ENCODE measurements at places on chromosomes 2 and 18. TPM values are rescaled to one million over a fixed set of nuclear protein-coding genes. Genes with fewer than 3 reads are reported as not detected.
A peak's percentile ranks its signal among the peaks of the same experiment; 100 is the strongest.

- peaks cover 27% of the 10 kb centered on the region for H3K4me1 ChIP-seq
- H3K36me3 ChIP-seq = no peaks in the 10 kb centered on the region
- no peaks in the 10 kb centered on the region for H3K27me3 ChIP-seq
- no peak overlapping the region for H3K4me3 ChIP-seq
- no peak overlapping the region for H3K27ac ChIP-seq
- no peak for DNase-seq
These were observed 6.0 kb downstream of the SEPTIN10 start for GRCh38 chr2:109607766-109608165.

Gene FOXI3
- polyA plus RNA-seq = 1.1 TPM

Gene NCKAP5
- 0.34 TPM for polyA plus RNA-seq

Gene SNORC
- 1.9 TPM for polyA plus RNA-seq

GRCh38 chr2:109558076-109558882 lies 55.5 kb downstream of the SEPTIN10 start:
- no peaks in the 10 kb centered on the region for H3K4me1 ChIP-seq
- peak; percentile 33 for DNase-seq
- H3K4me3 ChIP-seq = no peak overlapping the region
- no peaks in the 10 kb centered on the region for H3K27me3 ChIP-seq

DNA sequence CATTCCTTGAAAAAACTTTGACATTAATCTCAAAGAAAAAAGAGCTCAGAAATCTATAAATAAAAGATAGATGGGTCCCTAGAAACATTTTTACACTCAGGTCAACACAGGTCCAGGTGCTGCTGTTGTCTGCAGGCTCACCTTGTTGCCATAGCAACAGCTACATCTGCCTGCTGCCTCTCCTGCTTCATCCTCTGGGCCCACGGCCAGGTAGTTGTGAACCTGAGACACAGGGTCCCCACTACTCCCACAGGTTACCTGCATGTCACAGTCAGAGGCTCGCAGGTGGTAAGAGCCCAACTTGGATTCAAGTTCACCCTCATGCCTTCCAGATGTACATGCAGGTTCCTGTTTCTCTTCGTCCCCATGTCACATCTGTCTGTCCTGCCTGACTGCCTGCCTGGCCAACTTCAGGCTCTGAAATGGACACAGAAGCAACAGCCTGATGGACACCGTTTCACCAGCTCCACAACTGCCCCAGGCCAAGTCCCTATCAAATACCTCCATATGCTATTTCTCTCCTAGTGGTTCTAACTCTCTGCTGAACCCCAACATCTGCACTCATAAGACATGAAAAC lies 88.3 kb upstream of the SALL3 start:
- no peak overlapping the region for H3K4me3 ChIP-seq
- peaks cover 9% of the 10 kb centered on the region for H3K36me3 ChIP-seq
- no peaks in the 10 kb centered on the region for H3K27me3 ChIP-seq
- H3K4me1 ChIP-seq = no peaks in the 10 kb centered on the region
- H3K27ac ChIP-seq = no peak overlapping the region

Gene CD226
- not detected for polyA plus RNA-seq

DNA sequence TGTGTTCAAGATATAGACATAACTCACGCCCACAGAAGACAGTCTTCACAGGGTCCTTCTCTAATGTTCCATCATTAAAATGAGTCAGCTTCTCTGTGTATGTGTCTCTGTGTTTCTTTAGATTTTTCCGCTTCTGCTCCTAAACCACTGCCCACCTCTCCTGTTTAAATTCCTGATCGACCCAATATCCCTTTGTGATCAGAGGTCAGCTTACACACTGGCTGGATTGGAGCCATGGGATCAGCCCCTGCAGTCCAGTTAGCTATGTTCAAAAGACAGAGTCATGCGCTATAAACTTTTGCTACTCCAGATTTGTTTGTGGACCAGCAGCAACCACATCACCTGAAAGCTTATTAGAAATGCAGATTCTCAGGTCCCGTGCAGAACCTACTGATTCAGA lies 229.2 kb downstream of the C1D start:
- no peak for DNase-seq
- H3K4me3 ChIP-seq = no peak overlapping the region
- no peak overlapping the region for H3K27ac ChIP-seq
- no peaks in the 10 kb centered on the region for H3K4me1 ChIP-seq

GRCh38 chr2:7169593-7169992 lies 252.4 kb downstream of the RNF144A start:
- H3K36me3 ChIP-seq = no peaks in the 10 kb centered on the region
- no peaks in the 10 kb centered on the region for H3K27me3 ChIP-seq
- no peaks in the 10 kb centered on the region for H3K4me1 ChIP-seq
- DNase-seq = no peak
- H3K27ac ChIP-seq = no peak overlapping the region
- H3K4me3 ChIP-seq = no peak overlapping the region

GRCh38 chr18:48203961-48204666 lies 205.1 kb downstream of the ZBTB7C start:
- H3K27me3 ChIP-seq = no peaks in the 10 kb centered on the region
- H3K36me3 ChIP-seq = no peaks in the 10 kb centered on the region
- H3K27ac ChIP-seq = no peak overlapping the region

- H3K4me3 ChIP-seq = no peak overlapping the region
- no peak overlapping the region for H3K27ac ChIP-seq
- H3K27me3 ChIP-seq = no peaks in the 10 kb centered on the region
- no peak for DNase-seq
These were observed 23.2 kb downstream of the KCNF1 start for GRCh38 chr2:10934979-10935350.

Gene MALL
- 5.9 TPM for polyA plus RNA-seq

- no peaks in the 10 kb centered on the region for H3K36me3 ChIP-seq
- H3K4me3 ChIP-seq = no peak overlapping the region
- no peak for DNase-seq
- H3K4me1 ChIP-seq = peaks cover 12% of the 10 kb centered on the region
These were observed 200.7 kb upstream of the TNP1 start for GRCh38 chr2:217060516-217060915.

DNA sequence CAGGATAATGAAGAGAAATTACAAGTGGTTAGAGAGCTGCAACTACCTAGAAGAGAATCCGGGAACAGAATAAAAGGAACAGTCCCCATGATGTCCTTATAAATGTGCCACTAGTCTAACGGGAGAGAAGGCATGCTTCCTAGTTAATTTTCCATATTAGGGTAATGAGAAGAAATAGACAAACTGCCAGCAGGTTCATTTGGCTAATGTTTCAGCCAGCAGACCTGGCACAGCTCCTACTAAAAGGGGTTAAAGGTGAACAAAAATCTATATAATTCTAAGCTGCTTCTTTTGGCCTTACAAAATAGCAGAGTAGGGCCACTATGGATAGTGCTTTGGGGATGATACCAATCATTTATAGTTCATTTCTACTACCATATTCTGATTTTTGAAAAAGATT lies 845.3 kb upstream of the GCFC2 start:
- no peak overlapping the region for H3K4me3 ChIP-seq
- no peaks in the 10 kb centered on the region for H3K36me3 ChIP-seq
- no peak overlapping the region for H3K27ac ChIP-seq
- H3K27me3 ChIP-seq = no peaks in the 10 kb centered on the region
- DNase-seq = no peak

Gene COQ10B
- 23.2 TPM for polyA plus RNA-seq

- H3K4me3 ChIP-seq = no peak overlapping the region
- H3K36me3 ChIP-seq = no peaks in the 10 kb centered on the region
These were observed 193.2 kb upstream of the HNMT start for GRCh38 chr2:137771064-137771463.

DNA sequence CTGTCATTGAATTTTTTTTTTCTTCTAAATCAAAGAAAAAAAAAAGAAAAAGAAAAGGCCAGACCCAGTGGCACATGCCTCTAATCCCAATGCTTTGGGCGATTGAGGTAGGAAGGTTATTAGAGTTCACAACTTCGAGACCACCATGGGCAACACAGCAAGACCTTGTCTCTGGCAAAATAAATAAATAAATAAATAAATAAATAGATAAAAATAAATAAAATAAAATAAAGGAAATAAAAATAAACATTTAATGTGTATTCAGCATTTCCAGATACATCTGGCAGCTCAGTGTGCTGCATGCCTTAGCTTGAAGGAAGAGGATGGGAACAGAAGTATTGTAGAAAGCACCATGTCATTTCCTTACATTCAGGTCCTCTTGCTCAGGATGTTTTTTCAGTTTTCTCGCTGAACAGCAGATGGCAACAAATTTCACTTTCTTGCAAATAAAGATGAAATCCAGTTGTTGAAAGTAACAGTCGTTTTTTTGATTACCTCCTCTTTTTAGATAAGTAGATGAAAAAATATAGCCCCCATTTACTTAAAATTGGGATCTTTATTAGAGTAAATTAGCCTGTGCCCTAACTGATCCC lies 25.7 kb upstream of the FAM178B start:
- no peaks in the 10 kb centered on the region for H3K4me1 ChIP-seq
- H3K36me3 ChIP-seq = no peaks in the 10 kb centered on the region
- H3K27me3 ChIP-seq = no peaks in the 10 kb centered on the region
- peak; percentile 69 for DNase-seq
- H3K4me3 ChIP-seq = no peak overlapping the region
- no peak overlapping the region for H3K27ac ChIP-seq

- DNase-seq = no peak
- no peaks in the 10 kb centered on the region for H3K27me3 ChIP-seq
- H3K4me1 ChIP-seq = no peaks in the 10 kb centered on the region
- H3K4me3 ChIP-seq = no peak overlapping the region
- H3K27ac ChIP-seq = no peak overlapping the region
These were observed 166.9 kb downstream of the SNTG2 start for GRCh38 chr2:1117569-1117968.

- DNase-seq = no peak
- H3K27ac ChIP-seq = no peak overlapping the region
- H3K4me1 ChIP-seq = no peaks in the 10 kb centered on the region
- no peaks in the 10 kb centered on the region for H3K36me3 ChIP-seq
These were observed 1848.6 kb upstream of the CELF4 start for GRCh38 chr18:39414009-39414700.

DNA sequence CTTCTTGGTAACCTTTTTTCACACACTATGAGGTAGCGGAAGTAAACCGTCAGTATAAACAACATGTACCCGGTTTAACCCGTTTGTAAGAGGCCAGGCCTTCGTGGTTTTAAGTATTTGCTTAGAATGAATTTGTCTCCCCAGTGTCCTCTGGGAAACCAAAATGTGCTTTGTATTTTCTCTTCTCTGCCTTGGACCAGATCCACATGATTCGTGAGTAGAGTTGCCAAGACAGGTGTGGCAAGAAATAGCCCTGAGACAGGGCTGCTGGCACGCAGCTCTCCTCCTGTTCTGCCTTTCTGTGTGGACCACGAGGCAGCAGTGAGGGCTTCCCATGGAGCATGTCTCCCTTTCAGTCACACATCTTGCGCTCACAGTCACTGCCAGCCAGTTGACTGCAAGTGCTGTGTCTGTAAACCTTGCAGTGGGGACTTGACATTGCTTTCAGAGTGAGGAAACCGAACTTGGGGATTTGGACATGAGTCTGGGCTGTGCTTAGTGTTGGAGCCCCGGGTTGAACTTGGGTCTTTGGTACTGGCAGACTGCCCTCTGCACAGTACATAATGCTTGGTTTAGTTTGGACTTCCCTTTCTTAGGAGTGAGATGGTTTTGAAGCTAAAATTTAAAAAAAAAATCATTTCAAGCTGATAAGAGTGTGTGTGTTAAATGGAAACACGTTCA lies 19.1 kb downstream of the BCL2L11 start:
- no peak overlapping the region for H3K27ac ChIP-seq
- peaks cover 5% of the 10 kb centered on the region for H3K36me3 ChIP-seq
- no peak overlapping the region for H3K4me3 ChIP-seq
- H3K4me1 ChIP-seq = no peaks in the 10 kb centered on the region
- DNase-seq = no peak
- no peaks in the 10 kb centered on the region for H3K27me3 ChIP-seq

- H3K27me3 ChIP-seq = no peaks in the 10 kb centered on the region
- no peaks in the 10 kb centered on the region for H3K36me3 ChIP-seq
- no peak for DNase-seq
- no peak overlapping the region for H3K27ac ChIP-seq
- no peaks in the 10 kb centered on the region for H3K4me1 ChIP-seq
These were observed 207.1 kb downstream of the ZNF521 start for GRCh38 chr18:25144820-25145219.

Gene XDH
- 0.55 TPM for polyA plus RNA-seq

DNA sequence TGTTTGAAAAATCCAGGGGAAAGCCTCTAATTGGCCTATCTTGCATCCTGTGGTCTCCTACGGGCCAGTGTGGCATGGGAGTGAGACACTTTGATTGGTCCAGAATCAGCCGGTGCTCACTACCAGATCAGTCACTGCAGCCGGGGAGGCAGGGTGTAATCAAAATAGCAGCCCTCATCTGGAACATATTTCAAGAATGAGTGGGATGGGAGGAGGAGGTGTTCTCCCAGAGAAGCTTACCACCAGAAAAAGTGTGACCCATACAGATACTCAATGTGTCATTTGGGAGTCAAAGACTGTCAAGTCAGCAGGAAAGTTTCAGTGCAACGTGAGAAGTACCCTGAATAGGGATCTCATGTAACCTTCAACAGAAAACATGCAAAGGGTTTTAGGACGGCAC lies 393.9 kb upstream of the SLC14A2 start:
- H3K27ac ChIP-seq = no peak overlapping the region
- H3K4me1 ChIP-seq = peaks cover 3% of the 10 kb centered on the region
- DNase-seq = no peak
- H3K36me3 ChIP-seq = no peaks in the 10 kb centered on the region

GRCh38 chr2:27976308-27976707 lies 85.8 kb downstream of the BABAM2 start:
- no peak for DNase-seq
- no peaks in the 10 kb centered on the region for H3K36me3 ChIP-seq
- H3K4me3 ChIP-seq = no peak overlapping the region
- no peak overlapping the region for H3K27ac ChIP-seq

DNA sequence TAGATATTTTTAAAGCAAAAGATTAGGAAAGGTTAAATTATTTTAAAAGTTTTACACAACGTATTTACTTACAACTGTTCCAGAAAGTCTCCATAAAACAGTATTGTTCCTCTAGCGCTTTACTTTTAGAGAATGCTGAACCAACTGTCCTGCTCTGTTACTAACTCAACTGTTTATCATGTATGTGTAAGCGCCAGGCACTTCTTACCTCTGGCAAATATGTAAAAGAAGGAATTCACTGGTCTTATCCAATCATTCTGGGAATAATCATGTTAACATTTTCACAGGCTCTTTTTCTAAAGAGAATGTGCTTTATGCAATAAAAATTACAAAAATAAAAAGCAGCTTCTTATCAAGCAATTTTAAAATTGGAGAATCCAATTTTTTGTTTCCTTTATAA lies 68.0 kb downstream of the COBLL1 start:
- no peak overlapping the region for H3K27ac ChIP-seq
- H3K4me1 ChIP-seq = no peaks in the 10 kb centered on the region
- no peak overlapping the region for H3K4me3 ChIP-seq
- no peaks in the 10 kb centered on the region for H3K27me3 ChIP-seq
- no peaks in the 10 kb centered on the region for H3K36me3 ChIP-seq

- H3K36me3 ChIP-seq = no peaks in the 10 kb centered on the region
- no peak overlapping the region for H3K27ac ChIP-seq
- H3K27me3 ChIP-seq = no peaks in the 10 kb centered on the region
- no peak overlapping the region for H3K4me3 ChIP-seq
- H3K4me1 ChIP-seq = no peaks in the 10 kb centered on the region
These were observed 62.5 kb downstream of the RRM2 start for GRCh38 chr2:10185046-10185445.

DNA sequence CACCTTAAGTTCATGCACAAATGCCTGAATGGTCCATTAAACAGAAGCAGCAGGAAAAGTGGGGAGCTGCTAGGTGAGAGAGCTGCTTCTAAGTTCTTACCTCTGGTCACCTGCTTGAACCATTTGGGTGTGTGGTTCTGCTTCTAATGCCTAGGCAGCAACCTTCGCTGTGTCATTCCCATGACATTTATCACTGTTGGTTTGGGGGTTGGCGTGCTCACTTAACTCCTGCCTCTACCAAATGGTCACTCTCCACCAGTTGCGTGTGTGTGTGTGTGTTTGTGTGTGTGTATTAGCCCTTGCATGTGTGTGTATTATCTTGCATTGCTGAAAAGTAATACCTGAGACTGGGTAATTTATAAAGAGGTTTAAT lies 56.2 kb downstream of the NCAPH start:
- DNase-seq = no peak
- H3K36me3 ChIP-seq = no peaks in the 10 kb centered on the region
- no peak overlapping the region for H3K4me3 ChIP-seq

Gene IL1RN
- not detected for polyA plus RNA-seq

All from GM23338 (cell line).